Hematopoietic multipotent progenitor cell treated with erythropoietin and hydrocortisone succinate and interleukin-3 and kit ligand, for 4 days (in vitro differentiated cells): ENCODE measurements at places on chromosomes 16 and 17.
A peak's percentile ranks its signal among the peaks of the same experiment; 100 is the strongest.

DNA sequence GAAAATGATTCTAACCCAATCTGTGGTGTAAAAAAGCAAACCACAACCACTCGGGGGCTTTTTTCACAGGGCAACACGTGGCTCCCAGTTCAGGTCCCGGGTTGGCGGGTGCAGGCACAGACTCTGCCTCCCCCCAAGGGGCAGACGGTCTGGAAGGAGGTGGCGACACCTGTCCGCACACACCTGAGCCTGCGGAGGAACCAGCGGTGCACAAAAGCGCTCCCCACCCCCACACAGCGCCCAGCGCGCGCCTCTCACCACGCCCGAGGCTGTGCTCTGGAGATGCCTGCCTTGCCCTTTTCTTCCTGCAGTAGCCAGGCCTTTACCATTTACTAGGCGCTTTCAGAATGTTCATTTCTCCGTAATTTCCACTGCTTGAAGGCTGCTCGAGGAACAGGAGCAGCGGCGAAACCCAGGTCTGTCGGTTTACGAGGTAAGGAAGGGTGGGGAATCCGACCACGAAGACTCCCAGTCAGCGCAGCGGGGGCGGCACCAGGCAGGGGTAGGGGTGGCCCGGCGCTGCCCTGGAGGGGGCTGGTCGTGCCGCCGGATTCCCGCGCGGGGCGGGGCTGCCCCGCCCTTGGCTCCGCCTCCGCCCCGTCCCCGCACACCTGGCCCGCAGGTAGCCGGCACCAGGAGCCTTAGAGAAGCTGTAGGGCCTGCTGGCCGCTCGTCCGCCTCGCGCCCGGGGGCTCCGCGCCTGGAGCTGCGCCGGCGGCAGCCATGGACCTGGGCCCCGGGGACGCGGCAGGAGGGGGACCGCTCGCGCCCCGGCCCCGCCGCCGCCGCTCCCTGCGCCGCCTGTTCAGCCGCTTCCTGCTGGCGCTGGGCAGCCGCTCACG lies at the start of gene USP43:
Gene USP43, plus strand, starts transcription at position 608 of the 842 bp plus-strand sequence. Its CDS starts 116 bp downstream, at position 724.
- peak; percentile 69 for DNase-seq

GRCh38 chr17:77127735-77128361 lies 12.9 kb upstream of the SEC14L1 start:
- DNase-seq: peak; percentile 88

DNA sequence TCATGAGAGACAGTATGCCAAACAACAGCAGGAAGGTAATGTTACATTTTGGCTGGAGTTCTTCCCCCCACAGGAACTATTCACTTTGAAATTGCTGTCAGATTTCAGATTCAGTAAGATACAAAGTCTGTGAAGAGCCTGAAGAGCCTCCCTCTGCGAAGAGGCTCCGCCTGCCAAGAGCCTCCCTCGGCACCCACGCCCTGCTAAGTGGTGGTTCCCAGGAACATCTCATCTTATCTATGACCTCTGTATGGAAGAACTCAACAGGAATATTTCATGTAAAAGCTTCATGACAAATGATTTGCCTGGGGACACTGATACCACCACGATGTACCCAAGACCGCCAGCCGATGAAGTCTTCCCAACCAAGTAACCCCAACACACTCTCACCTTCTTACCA lies 3.2 kb downstream of the ZC3H7A start:
- no peak for DNase-seq

- DNase-seq: no peak
These were observed 9.2 kb downstream of the PAFAH1B1 start for GRCh38 chr17:2602597-2603017.

DNA sequence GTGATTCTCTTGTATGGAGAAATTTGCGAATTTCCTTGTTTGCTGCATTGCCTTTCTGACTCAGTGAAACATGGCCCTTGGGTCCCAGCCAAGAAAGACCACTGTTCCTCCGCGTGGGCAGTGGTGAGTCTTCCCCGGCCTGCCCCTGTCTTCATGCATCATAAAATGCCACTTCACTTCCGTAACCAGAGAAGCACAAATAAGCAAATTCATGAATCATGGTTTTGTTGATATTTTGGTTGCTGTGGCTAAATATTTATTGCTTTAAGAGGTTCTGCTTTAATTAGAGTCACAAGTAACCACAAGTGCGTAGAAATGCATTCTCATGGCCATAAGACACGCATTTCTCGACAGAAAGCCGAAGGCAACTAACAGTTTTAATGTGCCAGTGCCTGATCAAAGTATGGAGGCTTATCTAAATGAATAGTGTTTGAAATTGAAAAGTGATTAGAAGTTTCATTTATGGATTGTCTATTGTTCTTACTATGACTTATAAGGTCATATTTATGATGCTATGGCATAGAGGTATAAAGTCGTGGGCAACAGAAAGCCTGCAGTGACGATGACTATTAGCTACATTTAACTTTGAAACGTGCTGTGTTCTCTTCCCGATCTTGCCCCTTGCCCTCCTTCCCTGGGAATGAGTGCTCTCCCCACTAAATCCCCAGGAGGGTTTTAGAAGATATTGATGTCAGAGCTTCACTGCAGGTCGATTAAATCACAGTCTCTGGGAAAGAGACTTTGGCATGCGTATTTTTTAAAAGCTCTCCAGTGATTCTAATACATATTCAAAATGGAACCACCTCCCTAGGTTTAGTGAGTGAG lies 76.0 kb downstream of the WIPI1 start:
- peak; percentile 11 for DNase-seq

- DNase-seq: peak; percentile 85
These were observed 12.6 kb downstream of the KCTD2 start for GRCh38 chr17:75059369-75060345.

- no peak for DNase-seq
These were observed 84.2 kb downstream of the ZFHX3 start for GRCh38 chr16:72963533-72964315.

- no peak for DNase-seq
These were observed 10.9 kb upstream of the SP2 start for GRCh38 chr17:47884905-47885730.

- DNase-seq: no peak
These were observed 14.7 kb downstream of the C16orf96 start for GRCh38 chr16:4570688-4571321.

GRCh38 chr16:1656808-1657617 lies 21.1 kb upstream of the JPT2 start:
- peak; percentile 71 for DNase-seq

- no peak for DNase-seq
These were observed 211.9 kb downstream of the KATNIP start for GRCh38 chr16:27761816-27762215.

GRCh38 chr17:4187076-4187475 lies 44.1 kb downstream of the CYB5D2 start:
- DNase-seq: no peak

GRCh38 chr17:14733376-14733775 lies 432.5 kb downstream of the HS3ST3B1 start:
- DNase-seq: no peak

GRCh38 chr17:80382956-80383355 lies 32.0 kb upstream of the ENDOV start:
- DNase-seq: no peak

DNA sequence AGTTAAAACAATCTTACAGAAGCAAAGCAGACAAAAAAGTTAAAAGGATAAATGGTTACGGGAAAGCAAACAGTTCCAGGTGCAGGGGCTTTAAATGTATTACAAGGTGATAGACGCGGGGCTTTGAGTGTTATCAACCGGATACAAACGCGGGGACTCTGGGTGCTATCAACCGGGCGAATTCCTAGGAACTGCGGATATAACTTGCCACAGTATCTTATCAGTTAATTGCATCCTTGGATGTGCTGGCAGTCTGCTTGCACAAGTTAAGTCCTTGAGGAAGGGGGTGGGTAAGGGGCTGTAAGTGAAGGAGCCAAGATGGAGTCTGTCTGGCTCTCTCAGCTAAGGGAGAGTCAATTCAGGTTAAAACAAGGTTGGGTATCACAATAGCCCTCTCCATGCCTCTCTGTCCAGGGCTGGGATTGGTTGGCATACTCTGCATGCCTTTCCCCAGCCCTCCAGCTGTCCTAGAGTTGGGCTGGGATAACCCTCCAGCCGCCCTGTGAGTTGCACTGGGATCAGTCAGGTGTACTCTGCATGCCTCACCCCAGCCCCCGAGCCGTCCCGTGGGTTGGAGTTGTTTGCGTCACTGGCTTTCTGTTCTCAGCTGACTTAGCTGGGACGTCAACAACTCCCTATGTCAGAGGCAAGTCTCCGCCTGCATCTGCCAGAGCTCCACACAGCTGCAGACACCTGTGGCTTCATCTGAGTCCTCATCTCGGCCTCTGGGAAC lies 40.9 kb downstream of the TMEM235 start:
- DNase-seq: peak; percentile 91

GRCh38 chr16:77457046-77457445 lies 22.2 kb upstream of the ADAMTS18 start:
- no peak for DNase-seq

GRCh38 chr16:61210076-61210475 lies 826.2 kb downstream of the CDH8 start:
- DNase-seq: no peak

GRCh38 chr17:17044846-17045561 lies 2.7 kb downstream of the MPRIP start:
- peak; percentile 78 for DNase-seq

DNA sequence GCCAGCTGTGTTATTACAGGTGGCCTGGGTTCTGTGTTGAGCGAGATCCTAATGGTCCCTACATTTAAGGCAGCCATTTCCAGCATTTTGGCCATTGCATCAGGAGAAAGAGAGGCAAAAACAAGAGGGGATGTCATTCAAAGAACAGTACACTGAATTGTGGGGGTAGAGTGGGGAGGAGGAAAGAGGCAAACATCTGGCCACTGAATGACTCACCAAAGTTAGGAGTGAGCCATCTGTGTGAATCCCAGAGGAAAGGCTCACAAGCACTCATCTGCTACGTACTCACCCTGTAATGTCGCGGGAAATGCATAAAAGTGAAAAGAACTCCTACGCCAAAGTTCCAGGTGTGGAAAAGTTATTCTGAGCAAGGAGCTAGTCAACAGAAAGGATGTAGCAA lies 16.7 kb downstream of the KRABD2 start:
- no peak for DNase-seq

DNA sequence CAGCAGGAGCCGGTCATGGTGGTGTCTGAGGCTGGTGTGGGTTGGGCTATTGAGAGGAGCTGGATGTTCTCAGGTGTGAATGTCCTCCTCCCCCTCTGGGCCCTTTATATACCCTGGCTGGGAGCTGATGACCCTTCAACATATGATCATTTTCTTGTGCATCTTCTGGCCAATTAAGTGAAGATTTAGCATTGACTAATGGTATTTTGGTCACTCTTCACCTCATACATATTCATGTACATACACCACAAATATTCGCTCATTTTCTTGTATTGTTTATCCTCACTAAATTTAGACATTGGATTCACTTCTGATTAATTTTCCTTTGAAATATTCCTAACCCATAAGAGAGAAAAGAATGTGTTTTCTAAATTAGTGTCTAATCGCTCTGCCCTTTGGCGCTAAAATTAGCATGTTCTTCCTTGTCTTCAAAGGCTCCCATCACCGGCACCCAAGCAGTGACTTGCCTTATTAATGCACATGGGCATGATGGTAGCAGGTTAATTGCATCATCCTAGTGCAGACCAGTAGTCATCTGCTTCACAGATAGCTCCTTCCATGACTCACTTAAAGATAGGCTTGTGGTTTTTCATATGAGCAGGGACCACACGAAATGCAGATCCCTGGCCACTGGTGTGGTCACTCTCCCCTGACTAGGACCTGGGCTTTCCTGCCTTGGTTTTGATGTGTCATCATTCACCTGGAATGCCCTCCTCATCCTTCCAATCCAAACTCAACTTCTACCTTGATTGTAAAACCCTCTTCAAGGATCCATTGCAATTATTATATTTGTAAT lies at the start of gene KRTAP2-4:
Gene KRTAP2-4, minus strand, starts transcription at position 51 of the 796 bp plus-strand sequence. Its CDS starts 34 bp downstream, at position 17.
- DNase-seq: peak; percentile 51

GRCh38 chr16:17989255-17989654 lies 347.3 kb downstream of the NPIPA8 start:
- DNase-seq: no peak

DNA sequence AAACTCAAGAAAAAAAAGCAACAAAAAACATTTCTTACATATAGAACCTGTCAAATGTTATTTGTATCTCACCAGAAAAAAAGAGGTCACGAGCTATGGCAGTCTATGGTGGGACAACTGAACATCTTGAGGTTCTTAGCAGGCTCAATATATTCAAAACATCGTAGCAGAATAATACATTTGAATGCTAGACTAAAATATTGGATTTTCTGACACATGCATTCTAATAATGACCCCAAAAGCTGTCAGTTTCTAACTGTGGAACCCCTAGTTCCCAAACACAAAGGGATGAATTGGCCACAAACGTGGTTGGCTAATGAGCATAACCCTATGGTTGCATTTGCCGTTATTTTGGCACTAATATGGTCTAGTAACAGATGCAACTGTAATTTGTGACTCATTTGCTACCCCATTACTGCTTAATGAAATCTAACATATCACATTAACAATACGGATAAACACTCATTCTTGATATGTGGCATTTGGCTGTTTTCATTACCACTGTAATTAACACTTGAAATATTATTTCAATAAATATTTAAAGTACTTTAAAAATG lies 81.2 kb downstream of the TOX3 start:
- no peak for DNase-seq

DNA sequence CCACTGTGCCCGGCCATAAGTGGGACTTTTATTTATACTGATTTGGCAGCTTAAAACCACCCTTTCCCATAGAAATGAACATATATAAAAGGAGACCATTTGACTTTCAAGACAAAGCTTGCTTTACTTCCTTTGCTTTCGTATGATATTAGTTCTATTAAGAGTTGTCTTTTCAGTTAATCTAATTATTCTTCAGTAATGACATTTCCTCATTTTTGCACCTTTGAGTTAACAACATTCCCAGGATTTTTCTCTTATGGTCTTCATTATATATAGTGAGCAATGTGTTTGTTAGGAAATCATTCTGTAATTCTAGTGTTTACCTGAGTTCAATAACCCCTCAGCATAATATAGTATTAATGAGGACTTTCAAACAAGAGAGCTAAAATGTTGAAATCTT lies 173.8 kb downstream of the MAP2K6 start:
- no peak for DNase-seq

GRCh38 chr16:11333702-11334101 lies 11.6 kb upstream of the RMI2 start:
- no peak for DNase-seq

- no peak for DNase-seq
These were observed 80.5 kb upstream of the KIFC3 start for GRCh38 chr16:57882792-57883191.

GRCh38 chr16:15748654-15749053 lies 98.6 kb downstream of the NDE1 start:
- no peak for DNase-seq

- no peak for DNase-seq
These were observed 29.0 kb downstream of the CDK5R1 start for GRCh38 chr17:32515677-32516383.

GRCh38 chr16:2713523-2713922 lies 6.5 kb downstream of the PRSS27 start:
- peak; percentile 18 for DNase-seq

GRCh38 chr17:41147531-41148204 lies 2.0 kb downstream of the KRTAP4-5 start:
- DNase-seq: no peak

GRCh38 chr17:77299256-77300015 lies 158.7 kb downstream of the SEC14L1 start:
- DNase-seq: no peak
